Breast epithelium (tissue), 4 donors: ENCODE measurements at places on chromosomes 1 and 21.

DNA sequence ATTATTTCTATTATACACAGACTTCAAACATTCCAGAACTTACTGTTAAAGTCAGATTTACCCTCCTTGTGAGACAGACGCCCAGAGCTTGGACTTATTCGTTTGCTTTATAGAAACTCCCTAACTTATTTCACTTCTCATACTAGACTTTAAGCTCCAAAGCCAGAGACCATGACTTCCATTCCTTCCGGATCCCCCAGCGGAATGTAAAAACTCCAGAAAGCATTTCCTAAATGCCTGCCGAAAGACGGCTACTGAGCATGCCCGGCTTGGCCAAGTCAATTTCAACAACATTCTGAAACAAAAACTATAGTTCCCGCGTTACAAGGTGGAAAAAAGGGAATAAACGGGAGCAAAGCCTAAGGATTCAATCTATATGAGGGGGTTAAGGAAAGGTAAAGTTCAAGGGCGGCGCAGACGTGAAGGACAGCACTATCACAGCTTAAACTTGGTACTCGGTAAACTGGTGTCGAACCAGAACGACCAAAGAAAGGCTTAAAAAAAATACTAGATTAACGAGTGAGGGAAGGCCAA lies 1.1 kb downstream of the USP48 start:
- DNase-seq, result no peak

DNA sequence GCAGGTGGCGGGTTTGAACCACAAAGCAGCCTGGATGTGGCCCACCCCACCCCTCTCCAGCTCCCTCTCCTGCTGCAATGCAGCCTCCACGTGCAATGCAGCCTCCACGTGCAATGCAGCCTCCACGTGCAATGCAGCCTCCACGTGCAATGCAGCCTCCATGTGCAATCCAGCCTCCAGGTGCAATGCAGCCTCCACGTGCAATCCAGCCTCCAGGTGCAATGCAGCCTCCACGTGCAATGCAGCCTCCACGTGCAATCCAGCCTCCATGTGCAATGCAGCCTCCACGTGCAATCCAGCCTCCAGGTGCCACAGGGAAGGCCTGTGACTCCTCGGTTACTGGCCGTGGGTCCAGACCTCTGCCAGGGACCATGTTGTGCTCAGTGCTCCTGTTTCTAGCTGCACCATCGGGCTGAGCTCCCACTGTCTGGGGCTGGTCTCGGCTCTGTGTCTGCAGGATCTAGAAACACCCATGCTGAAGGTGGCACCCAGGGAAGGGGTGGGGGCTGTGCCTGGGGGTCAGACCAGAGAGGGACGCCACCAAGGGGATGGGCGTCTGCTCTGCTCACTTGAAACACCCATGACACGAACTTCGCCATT lies 11.9 kb upstream of the LRRC3 start:
- no peak for DNase-seq

GRCh38 chr1:111738133-111738435 lies 1.1 kb downstream of the INKA2 start:
- no peak for DNase-seq

- DNase-seq, result peak; percentile 7
Measured at GRCh38 chr1:109793089-109793485, 29.4 kb upstream of the EPS8L3 start.

- DNase-seq, result peak; percentile 90
Measured at GRCh38 chr1:153536012-153536670, 350 bp upstream of the S100A6 start.

- no peak for DNase-seq
Measured at GRCh38 chr1:212621949-212622305, 13.4 kb downstream of the ATF3 start.

- DNase-seq, result no peak
Measured at GRCh38 chr1:197933647-197934046, 16.5 kb downstream of the LHX9 start.

GRCh38 chr1:63663301-63663700 lies 70.1 kb downstream of the PGM1 start:
- no peak for DNase-seq

DNA sequence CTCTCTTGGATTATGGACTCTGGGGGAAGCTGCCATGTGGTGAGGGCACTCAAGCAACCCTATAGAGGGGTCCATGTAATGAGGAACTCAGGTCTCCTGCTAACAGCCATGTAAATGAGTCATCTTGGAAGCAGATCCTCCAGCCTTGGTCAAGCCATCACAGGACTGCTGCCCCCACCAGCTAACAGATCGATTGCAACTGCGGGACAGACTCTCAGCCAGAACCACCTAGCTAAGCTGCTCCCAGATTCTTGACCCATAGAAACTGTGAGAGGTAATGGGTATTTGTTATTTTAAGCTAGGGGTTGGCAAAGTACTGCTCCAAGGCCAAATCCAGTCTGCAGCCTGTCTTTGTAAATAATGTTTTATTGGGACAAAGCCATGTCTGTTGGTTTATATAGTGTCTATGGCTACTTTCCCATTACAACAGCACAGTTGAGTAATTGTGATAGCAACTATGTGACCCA lies 27.6 kb upstream of the MAP3K7CL start:
- no peak for DNase-seq

- DNase-seq, result no peak
Measured at GRCh38 chr1:74403606-74404005, 108.8 kb downstream of the LRRC53 start.

- no peak for DNase-seq
Measured at GRCh38 chr1:78624035-78624434, 3.8 kb downstream of the IFI44L start.

DNA sequence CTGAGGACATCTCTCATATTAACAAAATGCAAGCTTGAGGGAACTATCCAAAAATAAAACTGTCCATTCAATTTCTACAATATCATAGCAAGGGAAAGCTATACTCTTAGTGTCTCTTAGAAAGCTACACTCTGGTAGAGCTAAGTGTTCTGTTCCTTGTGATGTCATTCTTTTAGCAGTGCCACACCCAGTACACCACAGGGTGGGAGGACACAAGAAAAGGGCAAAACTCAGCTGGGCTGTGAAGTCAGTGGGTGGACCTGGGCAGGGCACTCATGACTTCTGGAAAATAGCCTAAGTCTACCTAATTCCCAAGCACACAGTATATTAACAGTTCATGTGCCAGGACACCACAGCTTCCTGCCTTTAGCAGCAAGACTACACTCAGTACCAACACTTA lies 42.2 kb upstream of the TNFSF4 start:
- DNase-seq, result no peak

DNA sequence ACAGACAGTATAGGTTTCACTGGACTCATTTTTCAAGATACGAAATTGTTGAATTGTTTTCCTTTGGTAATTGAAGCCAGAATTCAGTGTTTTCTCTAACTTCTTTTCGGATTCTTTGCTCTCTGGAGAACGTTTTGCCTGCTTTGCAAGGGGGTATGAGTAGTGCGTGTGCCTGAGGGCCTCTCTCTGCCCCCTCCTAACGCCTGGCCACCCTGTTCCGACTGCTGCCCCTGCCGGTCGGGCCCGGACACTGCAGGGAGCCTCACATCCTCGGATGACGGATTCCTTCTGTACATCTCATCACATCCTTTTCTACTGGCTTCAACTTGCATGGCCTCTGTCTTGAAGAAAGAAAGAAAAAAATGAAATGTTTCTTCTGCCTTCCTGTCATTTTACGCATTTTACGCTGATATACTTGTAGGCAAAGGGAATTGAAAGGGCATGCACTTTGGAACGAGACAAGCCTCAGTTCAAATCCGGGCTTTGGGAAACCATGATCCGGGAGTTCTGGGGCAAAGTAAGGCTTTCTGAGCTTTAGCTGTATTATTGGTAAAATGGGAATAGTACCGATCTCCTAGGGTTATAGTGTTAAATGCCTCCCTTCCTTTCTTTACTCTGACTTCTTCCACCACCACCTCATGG lies 65.1 kb downstream of the DISC1 start:
- DNase-seq, result no peak

- DNase-seq, result no peak
Measured at GRCh38 chr21:37871121-37871862, 45.0 kb downstream of the KCNJ6 start.

GRCh38 chr1:193115629-193116227 lies 6.1 kb upstream of the CDC73 start:
- no peak for DNase-seq

GRCh38 chr1:41618066-41618825 lies 133.8 kb upstream of the EDN2 start:
- peak; percentile 89 for DNase-seq

DNA sequence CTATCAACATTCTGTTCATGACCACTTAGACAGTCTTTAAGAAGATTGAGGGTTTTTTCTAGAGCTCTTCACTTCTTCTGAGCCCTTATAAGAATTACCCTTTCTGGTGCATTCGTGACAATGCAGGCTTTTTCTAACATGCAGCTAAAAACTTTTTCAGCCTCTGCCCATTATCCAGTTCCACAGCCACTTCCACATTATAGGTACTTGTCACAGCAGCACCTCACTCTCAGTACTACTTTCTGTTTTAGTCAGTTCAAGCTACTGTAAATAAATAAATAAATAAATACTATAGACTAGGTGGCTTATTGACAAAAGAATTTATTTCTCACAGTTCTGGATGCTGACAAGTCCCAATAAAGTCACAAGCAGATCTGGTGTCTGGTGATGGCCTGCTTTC lies 284.4 kb upstream of the PKN2 start:
- DNase-seq, result no peak

GRCh38 chr1:34406833-34407539 lies 230.3 kb downstream of the C1orf94 start:
- peak; percentile 22 for DNase-seq

DNA sequence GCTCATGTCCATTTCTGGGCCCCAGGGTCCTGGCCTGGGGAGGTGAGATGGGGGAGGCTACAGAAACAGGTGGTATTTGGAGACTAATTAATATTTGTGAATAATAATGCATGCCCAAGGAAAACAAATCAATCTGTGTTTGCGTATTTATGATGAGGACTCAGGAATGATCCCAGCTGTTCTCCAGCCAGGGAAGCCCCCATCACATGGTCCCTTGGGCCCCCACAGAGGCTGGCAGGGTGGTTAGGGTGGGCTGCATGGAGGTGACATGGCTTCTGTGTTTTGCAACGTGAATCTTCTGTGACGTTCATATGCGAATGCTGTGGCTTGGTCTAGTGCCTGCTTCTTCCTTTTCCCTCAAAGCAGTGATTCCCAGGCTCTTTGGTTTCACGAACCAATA lies 10.5 kb downstream of the PTPRF start:
- DNase-seq, result no peak

DNA sequence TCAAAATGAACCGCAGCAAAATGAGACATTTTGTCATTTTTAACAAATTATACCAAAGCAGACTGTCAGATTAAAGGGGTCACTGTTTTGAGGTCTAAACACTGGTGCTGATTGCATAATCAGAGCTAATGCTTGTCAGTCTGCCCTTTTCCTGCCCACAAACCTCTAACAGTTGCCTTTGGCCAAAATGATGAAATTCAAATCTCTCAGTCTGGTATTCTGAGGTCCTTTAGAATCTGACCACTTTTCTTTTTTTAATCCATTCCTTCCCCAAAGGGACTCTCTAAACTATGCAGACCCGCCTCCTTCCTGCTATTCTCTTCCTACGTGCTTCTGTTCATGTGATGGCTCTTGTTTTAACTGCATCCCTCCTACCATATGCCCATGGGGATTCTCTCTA lies 145.2 kb upstream of the SPATA6 start:
- DNase-seq, result no peak

DNA sequence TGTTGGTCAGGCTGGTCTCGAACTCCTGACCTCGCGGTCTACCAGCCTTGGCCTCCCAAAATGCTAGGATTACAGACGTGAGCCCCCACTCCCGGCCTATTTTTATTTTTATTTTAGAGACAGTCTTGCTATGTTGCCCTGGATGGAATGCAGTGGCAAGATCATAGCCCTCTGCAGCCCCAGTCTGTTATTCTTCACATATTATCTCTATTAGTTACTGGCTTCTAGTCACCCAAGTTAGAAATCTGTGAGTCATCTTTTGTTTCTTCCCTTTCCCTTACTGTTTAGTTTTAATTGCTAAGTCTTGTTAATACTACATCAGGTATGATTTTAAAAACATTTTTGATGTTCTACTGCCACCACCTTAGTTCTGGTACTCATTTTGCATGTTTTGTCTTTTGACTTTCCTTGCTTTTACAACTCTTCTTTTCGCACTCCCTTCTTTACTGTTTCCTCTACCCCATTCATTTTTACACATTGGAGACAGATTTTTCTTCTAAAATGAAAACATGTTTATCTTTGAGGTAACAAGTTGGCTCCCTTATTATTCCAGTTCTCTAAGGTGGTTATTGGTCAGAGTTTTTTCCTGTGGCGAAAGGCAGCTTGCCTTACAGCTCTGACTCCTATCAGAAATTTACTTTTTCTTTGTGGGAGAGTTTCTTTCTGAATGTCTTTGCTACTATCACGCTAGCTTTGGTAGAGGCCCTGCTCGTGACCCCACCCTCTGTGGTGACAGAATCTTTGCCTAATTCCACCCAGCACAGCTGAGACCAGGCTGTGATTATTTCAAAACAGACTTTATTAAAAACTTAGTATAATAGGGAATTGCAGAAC lies 19.5 kb downstream of the ZMYM4 start:
- DNase-seq, result no peak

- no peak for DNase-seq
Measured at GRCh38 chr1:199447906-199448305, 579.6 kb upstream of the NR5A2 start.

DNA sequence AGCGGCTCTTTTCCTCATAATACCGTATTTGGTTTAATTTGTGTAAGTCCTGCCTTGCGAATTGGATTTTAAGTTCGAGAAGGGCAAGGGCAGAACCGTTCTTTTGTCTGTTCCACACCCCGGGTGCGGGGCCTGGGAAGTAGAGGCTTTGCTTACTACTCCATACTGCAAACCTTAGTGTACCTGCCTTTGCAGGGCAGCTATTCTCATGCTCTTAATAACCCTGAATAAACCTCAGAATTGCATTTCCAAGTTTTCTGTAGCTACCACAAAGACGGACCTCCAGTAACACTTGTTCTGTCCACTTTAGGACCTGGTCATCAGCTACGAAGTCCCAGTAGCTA lies 657 bp upstream of the HNRNPU start:
- DNase-seq, result no peak

DNA sequence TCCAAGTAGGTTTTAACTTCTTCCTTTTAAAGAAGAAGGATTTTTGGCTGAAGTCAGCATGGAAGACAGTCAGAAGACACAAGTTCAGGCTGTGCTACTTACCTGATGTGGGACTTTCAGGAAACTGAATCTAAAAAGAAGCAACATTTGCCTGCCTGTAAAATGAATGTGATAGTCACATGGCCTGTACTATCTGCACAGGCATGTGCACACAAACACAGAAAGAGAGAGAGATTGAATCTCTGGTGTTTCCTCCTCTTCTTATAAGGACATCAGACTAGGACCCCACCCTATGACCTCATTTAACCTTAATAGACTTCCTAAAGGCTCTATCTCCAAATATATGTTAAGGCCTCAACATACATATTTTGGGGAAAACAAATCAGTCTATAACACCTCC lies 542.9 kb downstream of the PLPP3 start:
- DNase-seq, result no peak
